Cardiac muscle cell (in vitro differentiated cells and primary cell): ENCODE measurements at places on chromosomes 2 and 18. TPM values are rescaled to one million over a fixed set of nuclear protein-coding genes. Genes with fewer than 3 reads are reported as not detected.

Gene PLB1
- total RNA-seq, result 0.39 and 1.2 TPM in 2 replicates

Gene AGXT
- total RNA-seq, result 0.06 and 0.67 TPM in 2 replicates

Gene HEATR5B
- 10.7 and 12.1 TPM in 2 replicates for total RNA-seq

DNA sequence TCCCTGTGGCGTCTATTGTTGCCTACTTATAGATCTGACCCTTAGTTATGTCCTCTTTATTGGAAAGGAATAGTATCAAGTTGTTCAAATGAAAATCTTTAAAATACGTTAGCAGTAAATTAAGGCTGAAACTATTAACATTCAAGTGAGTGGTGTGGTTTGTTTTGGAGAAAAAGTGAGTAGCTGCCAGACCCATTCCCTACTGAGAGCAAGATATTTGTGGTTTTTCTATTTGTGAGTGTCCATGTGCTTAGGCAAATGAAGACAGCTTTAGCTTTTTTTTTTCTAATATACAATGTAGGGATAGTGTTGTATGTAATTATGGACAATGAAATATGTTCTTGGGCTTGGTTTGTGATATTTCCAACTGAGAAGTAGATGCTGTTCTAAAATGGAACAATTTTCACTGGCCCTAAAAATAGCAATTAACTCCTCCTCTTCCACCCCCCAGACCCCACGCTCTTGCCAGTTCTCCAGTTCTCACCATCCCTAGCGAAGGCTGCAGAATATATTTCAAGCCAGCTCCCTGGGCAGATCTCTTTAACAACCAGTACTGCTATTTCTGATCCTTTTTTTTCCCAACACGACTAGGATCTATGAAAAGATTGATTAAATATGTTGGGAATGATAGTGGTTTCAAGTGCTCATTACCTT is 83.1 kb downstream of the CCDC85A start:
- no peak for DNase-seq

GRCh38 chr2:84768840-84769239 is 112.0 kb downstream of the TRABD2A start:
- DNase-seq, result no peak
